Stimulated activated CD4-positive, alpha-beta T cell treated with anti-CD3 and anti-CD28 coated beads, Interleukin-15, amount 100 ng/mL, for 1 hour (primary cell): ENCODE measurements at places on chromosomes 5 and 9.

- peak; percentile 33 for DNase-seq
Observed at GRCh38 chr5:132437604-132438266, 52.8 kb downstream of the IRF1 start.

- no peak for DNase-seq
Observed at GRCh38 chr9:127977884-127978647, 2.7 kb downstream of the EEIG1 start.

DNA sequence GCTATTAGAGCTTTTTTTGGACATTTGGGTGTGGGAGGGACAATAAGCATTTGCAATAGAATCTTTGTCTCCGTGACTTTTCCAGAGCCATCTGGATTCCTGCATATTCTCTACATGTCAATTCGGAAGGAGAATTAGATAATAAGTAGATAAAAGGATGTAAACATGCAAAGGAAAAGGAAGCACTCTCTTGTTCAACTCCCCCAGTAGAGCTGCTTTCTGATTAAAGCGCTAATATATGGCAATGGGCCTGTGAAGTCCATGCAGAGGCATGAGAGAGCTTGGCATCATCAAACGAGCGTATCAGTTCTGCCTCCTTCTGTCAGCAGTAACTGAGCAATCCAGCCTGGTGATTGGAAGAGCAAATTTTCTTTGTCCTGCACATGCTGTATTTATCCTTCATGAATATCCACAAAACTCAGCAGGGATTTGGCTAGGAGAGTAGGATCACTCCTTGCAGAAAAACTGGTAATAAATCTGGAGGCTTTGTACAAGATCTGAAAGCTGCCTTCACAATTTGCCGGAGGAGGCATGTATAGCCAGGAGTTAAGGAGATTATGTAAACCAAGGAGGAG is 1752.9 kb downstream of the MAT2B start:
- no peak for DNase-seq

DNA sequence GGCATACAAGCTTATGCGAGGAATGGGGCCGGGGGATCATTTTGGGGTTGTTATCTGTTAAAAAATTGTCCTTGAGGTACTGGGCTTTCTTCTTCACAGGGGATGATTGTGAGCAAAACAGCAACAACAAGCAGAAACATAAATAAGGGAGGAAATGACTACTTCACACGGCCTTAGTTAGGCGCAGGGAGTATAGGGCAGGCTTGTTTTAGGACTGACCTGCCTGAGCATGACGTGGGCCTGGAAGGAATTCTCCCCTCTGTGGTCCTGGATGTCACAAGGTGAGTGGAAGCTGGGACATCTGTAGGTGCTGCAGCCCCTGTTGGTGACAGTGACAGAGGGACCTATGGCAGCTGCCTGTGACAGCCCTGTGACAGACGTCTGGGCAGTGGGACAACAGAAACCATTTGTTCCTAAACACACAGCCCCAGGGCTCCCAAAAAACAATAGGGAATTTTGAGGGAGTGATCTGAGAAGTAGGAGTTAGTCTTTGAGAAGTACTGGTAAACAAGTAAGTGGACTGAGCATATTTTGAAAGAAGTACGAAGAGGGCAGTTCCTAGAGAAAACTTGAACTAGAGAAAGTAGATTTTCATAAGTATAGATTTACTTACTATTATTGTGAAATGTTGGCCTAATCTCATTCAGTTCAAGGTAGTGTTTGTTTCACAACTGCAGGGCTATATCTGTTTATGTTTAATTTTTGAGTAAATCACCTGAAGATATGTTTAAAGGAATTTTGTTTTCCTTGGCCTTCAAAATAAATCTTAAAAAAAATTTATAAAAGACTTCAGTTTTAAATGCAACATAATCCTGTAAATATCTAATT is 113.1 kb downstream of the KDM4C start:
- DNase-seq: no peak
